Suppressor macrophage treated with lipopolysaccharide for 4 hours (primary cell): ENCODE measurements at places on chromosomes 5 and 9.

GRCh38 chr9:81320909-81321482 lies 368.4 kb downstream of the TLE1 start:
- DNase-seq, result no peak

GRCh38 chr5:83433891-83434290 lies 37.7 kb upstream of the VCAN start:
- DNase-seq, result no peak

GRCh38 chr5:147520450-147520849 lies 10.6 kb upstream of the DPYSL3 start:
- no peak for DNase-seq

DNA sequence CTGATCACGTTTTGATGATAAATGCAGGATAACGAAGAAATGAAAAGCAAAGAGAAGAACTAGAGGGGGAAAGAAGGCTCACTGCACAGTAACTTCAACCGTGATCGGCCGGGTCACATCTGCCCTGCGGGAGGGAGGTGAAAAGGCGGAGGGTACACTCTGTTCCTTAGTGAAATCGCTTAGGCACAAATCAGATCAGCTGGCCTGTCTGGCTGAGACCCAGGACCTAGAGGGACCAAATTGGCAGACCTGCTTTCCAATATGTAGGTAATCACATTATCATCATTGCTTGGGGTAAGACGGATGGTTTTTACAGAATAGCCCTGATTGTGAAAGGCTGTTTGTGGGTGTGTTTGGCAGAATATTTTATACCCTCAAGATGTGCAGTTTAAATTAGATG lies 82.2 kb downstream of the SLC28A3 start:
- no peak for DNase-seq

DNA sequence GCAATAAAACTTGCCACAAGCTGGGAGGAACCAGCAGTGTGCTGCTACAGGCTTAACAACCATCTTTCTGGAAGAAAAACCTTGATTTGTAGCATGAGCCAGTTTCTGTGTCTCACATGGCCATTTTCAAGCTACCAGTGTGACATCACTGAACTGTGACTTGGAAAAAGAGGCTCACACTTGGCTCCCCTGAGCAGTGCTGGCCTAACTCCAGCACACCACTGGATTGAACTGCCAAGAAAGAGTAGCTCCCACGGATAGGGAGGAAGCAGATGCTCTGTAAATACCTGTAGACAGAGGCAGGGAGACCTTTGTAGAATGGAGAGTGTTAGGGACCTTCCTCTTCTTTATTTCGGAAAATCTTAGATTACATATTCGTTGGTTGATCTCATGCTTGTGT lies 197.9 kb downstream of the SH3GL2 start:
- DNase-seq, result no peak

DNA sequence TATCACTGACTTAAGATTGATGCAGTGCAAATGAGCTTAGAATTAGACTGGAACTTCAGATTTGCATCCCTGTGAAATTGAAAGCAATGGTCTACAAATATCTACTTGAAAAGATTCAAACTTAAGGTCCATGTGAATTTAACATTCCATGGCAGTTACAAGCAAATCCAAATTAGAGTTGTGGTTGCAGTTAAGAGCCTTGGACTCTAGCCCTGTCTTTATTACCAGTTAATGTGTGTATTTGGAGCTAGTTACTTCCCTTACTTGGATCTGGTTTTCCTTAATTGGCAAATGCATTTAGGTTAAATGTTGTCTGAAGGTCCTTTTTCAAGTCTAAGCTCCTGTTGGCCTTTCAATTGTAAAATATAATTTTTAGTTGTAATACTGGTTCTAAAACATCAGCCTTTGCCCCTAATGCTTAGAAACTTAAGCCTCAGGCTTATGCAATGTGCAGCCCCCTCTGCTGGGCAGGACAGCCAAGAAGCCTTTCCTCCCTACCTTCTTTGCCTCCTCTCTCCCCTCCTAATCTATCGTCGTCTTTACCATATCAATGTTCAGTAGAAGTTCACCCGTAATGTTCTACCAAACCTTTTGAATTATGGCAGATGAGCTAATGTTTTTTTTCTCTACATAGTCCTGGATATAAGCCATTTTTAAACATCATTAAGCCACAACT lies 59.5 kb downstream of the ERMP1 start:
- no peak for DNase-seq

DNA sequence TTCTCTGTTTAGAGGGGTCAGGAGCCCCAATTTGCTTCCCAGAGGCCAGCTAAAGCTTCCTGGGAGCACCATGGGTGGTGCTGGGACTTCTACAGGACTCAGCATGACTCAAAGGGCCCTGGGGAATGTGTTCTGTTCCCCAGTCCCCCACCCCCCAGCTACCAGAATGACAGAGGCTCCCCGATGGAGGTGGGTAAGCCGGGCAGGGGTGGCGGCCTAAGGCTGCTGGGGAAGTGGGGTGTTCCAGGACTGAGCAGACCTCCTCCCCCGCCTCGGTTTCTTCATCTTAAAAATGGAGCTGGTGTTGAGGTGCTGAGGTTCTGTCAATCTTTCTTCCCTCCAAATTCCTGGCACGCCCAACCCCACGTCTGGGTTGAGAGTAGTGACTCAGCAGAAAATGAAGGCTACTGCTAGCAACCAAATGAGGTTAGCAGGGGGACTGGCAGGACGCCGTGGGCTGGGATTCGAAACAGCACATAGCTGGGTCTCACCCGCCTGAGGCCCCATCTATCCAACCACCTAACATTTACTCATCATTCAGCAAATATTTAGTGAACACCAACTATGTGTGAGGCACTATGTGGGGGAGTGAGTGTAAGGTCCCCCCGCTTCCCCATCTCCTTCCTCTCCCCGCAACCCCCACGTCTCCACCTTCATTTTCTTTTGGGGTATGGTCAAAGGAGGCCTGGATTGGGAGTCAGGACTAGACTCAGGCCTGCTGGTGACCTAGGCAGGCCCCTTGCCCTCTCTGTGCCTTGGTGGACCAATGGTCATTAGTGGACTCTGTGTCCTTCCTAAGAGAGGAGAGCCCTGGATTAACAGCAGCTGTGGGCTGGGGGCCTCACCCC lies 50.2 kb downstream of the C9orf50 start:
- DNase-seq, result no peak

GRCh38 chr5:149215478-149216090 lies 56.1 kb upstream of the AFAP1L1 start:
- DNase-seq, result peak; percentile 68

DNA sequence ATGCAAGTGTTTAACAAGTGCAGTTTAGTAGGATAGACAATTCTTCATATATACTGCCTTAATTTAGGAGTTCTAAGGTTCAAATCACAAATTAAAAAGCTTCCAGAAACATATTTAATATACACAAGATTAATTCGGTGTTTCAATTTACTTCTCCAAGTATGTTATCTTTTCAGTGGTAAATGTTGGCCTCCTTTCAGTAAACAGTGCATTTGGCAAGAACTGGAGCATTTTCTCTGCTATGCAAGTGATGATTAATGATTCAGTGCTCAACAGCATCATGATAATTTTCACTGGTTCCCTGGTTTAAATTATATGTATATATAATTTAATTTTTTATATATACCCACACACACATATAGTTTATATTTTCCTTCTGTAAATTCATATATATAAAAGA lies 541.7 kb downstream of the EFNA5 start:
- no peak for DNase-seq

DNA sequence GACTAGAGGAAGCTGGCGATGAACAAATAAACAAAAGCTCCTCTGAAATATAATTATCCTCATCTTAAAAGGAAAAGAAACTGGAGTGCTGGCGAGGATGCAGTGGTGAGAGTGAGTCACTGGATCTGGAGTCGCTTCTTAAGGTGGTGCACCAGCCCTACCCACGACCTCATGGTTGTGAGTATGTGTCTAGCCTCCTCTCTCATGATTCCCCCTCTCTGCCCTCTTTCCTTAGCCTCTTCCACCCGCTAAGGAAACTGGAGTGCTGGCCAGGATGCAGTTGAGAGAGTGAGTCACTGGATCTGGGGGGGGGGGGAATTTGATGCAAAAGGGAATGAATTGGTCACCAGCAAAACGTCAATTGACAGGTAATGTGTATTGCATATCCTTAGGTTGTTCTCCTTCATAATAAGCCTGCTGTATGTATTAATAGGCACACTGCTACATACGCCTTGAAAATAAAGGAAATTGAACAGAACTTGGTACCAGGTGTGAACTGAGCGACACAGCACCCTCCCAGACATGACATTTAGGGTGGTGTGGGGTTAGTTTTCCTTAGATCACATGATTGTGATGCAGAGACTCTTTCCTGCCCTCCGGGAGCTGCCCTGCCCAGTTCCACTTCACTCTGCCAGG lies 36.3 kb upstream of the EBF1 start:
- no peak for DNase-seq

GRCh38 chr9:36976371-36977030 lies 57.6 kb downstream of the PAX5 start:
- no peak for DNase-seq

GRCh38 chr5:142199388-142199787 lies 90.8 kb downstream of the NDFIP1 start:
- no peak for DNase-seq

GRCh38 chr9:78470741-78471140 lies 173.8 kb downstream of the PSAT1 start:
- DNase-seq, result no peak

DNA sequence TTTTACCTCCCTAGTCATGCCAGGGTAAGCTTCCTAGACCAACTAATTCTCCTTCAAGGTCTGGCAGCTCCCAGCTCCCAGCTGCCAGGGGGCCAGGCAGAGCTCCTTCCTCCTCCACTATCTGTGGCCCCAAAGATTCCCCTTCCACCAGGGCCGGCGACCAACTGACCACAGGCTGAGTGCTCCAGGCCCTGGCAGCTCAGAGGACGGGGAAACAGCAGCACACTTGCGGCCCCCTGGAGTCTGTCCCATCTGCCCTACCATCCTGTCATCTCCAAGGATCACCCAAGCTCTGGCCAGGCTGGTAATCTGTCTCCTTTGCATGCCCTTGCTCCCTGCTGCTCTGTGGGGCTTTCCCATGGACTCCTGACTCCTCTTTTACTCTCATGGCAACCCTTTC lies 31.2 kb upstream of the BASP1 start:
- DNase-seq, result no peak

GRCh38 chr9:128771094-128771721 lies 519 bp downstream of the ZER1 start:
- no peak for DNase-seq
